ENCODE measurements at places on chromosomes 5 and 9.

DNA sequence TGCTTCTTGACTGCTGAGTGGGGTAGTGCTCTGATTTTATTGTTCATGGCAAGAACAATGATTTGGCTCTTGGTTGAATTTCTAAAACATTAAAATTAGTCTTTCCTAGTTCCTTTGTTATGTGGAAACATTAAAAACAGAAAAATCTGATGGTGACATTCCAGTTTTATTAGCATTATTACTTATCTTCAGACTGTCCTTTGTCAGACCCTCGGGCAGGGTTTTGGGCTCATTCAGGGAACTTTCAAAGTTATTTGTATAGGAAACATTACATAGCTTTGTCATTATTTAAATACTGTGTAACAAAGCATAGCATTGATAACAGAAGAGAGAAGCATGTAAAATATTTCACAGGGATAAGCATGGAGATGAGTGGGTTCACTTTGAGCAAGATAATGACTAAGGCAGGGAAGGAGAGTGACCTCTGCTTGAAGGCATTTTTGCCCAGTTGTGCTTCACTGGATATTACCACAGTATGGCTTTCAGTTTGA lies 119.9 kb downstream of the KDM4C start:
- no peak for DNase-seq

GRCh38 chr5:4699592-4699991 lies 440.5 kb upstream of the ADAMTS16 start:
- DNase-seq = no peak

DNA sequence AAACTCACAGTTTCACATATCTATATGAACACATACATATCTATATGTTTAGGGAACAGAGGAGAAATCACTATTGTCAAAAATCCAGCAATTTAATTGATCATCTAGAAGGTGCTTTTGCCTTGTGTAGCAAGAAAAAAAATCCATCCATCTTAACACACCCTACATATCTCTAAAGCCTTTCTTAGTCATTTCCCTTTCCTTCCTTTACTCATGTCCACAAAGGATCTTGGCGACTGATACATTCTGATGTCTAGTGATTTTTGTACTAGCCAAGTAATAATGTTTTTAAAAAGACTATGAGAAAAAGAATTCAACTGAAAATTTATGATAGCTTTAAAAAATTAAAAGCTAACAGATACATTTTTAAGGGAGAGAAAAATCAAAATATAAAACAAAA lies 22.5 kb downstream of the ZDHHC21 start:
- DNase-seq = peak; percentile 9

DNA sequence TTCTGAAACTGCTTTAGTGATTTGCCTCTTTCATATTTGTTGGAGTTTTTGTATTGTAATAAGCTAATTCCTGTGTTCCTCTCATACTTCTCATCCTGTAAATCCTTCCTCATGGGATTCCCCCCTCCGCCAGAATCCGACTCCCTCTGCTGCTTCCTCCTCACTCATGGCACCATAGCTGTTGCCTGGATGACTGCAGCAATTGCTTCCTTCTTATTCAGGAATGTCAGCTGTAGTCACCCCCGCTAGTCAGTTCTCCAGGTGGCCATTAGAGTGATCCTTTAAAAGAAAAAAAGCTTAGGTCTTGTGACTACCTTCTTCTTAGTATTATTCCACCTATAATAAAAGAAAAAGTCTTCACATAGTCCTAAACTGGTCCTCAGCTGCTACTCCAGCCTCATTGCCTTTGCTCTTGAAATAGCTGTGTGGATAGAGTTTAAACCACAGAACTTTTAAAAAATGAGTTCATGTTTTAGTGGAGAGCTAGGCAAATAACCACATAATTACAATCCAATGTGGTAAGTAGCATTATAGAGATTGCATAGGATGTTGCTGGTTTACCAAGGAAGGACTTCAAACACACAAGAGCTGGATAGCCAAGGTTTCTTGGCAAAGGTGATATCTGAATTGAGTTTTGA lies 227.3 kb downstream of the KDM4C start:
- no peak for DNase-seq

DNA sequence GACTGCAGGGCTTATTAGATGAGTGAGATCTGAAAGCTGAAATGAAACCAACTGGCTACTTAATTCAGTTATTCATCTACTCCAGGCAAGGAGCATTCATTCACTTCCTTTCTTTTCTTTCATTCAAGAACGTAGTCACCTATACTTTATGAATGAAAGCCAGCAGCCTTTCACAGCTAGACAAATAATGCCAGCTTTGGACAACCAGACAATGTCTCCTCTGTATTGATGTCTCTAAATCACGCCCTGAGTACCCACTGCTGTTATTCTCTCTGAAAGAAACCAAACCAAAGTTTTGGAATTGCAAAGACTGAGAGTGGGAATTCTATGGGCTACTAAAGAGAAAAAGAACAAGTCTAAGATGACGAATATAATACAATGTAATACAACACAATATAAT lies 121.2 kb upstream of the PTPN3 start:
- DNase-seq = no peak
